Upper lobe of left lung (tissue), 6 donors: ENCODE measurements at places on chromosomes 2 and 18. TPM values are rescaled to one million over a fixed set of nuclear protein-coding genes. Genes with fewer than 3 reads are reported as not detected.

Gene DUSP19
- total RNA-seq, result 1.00 TPM

Gene SERPINB7
- total RNA-seq, result not detected

Gene RAD51AP2
- total RNA-seq, result not detected

Gene COLEC11
- 0.79 TPM for total RNA-seq

Gene POTEC
- total RNA-seq, result not detected

Gene FAM237A
- total RNA-seq, result not detected

Gene SLC19A3
- total RNA-seq, result 53.4 TPM

Gene CAVIN2
- total RNA-seq, result 268 TPM

Gene CHPF
- 55.4 TPM for total RNA-seq

Gene IL36A
- not detected for total RNA-seq

Gene ABCG8
- total RNA-seq, result not detected

Gene IL18R1
- total RNA-seq, result 14.5 TPM

Gene TMEM17
- total RNA-seq, result 4.7 TPM

Gene NAT8
- total RNA-seq, result not detected

Gene MBP
- total RNA-seq, result 63.0 TPM

Gene NEB
- total RNA-seq, result 2.5 TPM

Gene SLC35F5
- 61.9 TPM for total RNA-seq

Gene CCNYL1
- 21.3 TPM for total RNA-seq

Gene LYPD6B
- total RNA-seq, result 1.8 TPM

Gene TPRKB
- total RNA-seq, result 4.7 TPM

Gene ALPI
- not detected for total RNA-seq

Gene TEKT4
- 5.2 TPM for total RNA-seq

Gene SRD5A2
- total RNA-seq, result 0.61 TPM

Gene GALNT5
- total RNA-seq, result 24.7 TPM

Gene PIKFYVE
- 36.8 TPM for total RNA-seq

Gene IL36B
- total RNA-seq, result not detected

Gene TUBA4B
- 8.9 TPM for total RNA-seq
